Effector CD4-positive, alpha-beta T cell (primary cell): ENCODE measurements at places on chromosomes 12 and 14.

GRCh38 chr14:77822307-77822706, 22.4 kb downstream of the ADCK1 start:
- no peak for DNase-seq

GRCh38 chr12:22551624-22552023, 7.3 kb upstream of the C2CD5 start:
- DNase-seq = no peak

DNA sequence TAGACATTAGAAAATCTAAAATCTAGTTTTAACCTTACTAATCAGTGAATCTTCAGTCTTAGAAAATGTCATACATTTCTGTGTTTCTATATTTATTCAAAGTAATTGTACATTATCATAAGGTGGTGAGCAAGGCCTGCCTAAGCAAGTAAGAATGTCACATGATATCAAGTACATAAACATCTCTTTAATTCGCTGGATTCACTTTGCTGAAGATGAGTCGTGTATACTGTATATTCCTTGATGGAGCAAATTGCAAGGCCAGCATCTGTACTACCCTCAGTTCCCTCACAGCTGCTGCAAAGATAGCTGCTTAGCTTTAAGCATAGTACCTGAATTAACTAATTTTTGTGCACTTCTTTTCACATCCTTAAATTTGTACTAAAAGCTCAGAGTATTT, 8.5 kb upstream of the AK7 start:
- DNase-seq = no peak

- no peak for DNase-seq
These were observed 161.7 kb downstream of the BTG1 start for GRCh38 chr12:91983935-91984334.

- DNase-seq = peak; percentile 76
These were observed at the start of gene GNG2 for GRCh38 chr14:51860164-51860824. Gene GNG2 (plus strand): TSS chr14:51860612. CDS start chr14:51950679, 90,067 bp downstream.

- no peak for DNase-seq
These were observed 4.2 kb upstream of the RPS6KL1 start for GRCh38 chr14:74927225-74927624.

DNA sequence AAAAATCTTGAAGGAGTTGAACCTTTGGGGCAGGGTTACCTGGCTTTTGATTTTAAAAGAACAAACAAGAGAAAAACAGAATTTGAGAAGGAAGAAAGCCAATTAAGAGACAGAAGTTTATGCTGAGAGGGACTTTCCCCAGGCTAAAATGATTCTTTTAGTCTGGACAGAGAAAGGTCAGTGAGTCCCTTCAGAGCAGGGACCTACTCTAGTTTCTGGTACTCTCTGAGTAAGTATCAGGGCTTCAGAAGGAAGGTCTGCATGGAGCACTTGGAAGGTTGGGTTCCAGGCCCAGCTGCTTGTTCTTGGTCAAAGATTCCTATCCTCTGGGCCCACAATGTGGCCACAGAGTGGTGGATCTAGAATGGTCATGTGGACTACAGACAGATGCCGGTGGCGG, 59.6 kb downstream of the KLRG1 start:
- DNase-seq = no peak

DNA sequence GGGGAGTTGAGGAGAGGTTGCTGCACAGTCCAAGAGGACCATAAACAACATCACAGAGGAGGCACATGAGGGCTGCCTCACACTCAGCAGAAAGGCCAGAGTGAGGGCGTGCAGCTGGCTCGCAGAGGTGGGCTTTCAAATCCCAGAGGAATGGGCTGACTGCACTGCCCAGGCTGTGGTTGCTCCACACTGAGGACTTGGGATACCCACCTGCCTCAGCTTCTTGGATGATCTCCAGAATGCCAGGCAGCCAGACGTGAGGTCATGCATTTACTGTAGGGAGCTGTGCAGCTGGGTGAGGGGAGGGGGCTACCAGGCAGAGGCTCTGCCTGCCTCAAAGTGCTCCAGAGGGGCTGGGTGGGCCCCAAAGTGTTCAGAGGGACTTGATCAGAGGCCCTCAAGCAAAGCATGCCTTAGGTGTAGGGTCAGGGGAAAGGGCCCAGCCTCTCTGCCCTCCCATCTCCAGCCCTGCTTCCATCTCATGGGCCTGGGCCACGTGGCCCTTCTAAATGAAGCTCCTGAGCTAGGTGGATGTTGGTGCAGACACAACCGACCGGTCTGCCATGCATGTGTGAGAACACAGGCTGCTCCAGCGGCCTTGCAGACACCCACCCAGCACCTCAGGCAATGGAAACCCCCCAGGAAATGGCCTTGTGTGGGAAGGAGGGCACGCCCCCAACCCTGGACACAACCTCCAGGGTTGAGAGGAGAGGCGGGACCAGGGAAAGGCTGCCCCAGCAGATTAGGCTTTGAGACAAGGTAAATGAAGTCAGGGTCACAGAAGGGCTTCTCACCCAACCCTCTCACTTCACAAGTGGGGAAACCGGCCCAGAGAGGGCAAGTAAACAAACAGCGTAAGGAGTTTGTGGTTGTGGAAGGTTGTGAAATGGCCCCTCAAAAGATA, 90.8 kb downstream of the NTF3 start:
- DNase-seq = no peak

GRCh38 chr12:29241821-29242591, 92.9 kb downstream of the FAR2 start:
- no peak for DNase-seq

- DNase-seq = no peak
These were observed 994 bp downstream of the PRORP start for GRCh38 chr14:35123388-35123703.

DNA sequence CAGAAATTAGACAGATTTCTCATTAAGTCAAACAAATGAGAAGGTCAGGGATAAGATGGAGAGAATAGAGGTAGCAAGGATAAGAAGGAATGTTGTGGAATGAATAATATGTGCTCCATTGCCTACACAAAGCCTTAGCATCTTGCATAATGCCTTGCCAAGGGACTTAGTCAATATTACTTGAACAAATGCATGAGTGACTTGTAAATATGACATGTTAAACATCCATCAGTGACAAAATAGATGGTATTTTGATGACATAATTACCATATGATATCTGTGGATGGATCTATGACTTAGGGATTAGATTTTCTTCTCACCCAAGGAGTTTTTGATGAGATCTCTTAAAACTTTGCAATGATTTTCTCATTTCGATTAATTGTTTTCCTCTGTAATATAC, 194.1 kb upstream of the RASSF8 start:
- DNase-seq = no peak
